ENCODE measurements at places on chromosomes 3 and 15. TPM values are rescaled to one million over a fixed set of nuclear protein-coding genes. Genes with fewer than 3 reads are reported as not detected.
A peak's percentile ranks its signal among the peaks of the same experiment; 100 is the strongest.

DNA sequence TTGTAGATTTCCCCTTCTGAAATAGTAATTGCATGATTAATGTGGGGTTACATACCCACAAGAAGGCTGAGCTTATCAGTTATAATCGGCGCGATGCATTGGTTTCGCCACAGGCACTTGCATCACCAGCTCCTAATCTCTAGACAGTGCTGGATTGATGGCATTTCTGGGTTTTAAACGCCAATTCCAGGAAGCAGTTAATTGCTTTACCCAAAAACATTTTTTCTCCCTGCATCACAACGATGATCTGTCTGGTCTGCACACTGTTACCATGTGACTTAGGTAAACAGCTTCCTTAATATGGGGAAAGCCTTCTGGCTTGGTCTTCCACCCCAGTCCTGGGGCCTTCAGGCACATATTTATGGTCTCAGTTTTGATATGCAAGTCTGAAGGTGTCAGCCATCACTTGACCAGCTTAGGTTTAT lies 70.0 kb upstream of the HEG1 start:
- peak; percentile 89 for DNase-seq

DNA sequence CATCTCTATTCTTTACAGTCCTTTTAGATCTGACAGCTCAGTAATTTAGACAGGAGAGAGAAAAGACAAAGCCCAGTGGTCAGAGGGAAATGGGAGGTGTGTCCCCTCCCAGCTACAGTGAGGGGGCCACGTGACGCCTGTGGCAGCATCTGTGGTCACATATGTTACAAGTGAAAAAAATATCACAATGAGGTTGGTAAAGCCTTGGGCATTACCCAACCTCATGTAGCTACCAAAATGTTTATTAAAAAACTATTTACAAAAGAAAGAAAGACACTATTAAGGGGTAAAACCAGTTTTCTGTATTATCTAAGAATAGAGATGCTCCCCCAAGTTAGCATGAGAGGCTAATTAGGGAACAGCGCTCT lies 42.9 kb upstream of the PLCL2 start:
- no peak for DNase-seq

DNA sequence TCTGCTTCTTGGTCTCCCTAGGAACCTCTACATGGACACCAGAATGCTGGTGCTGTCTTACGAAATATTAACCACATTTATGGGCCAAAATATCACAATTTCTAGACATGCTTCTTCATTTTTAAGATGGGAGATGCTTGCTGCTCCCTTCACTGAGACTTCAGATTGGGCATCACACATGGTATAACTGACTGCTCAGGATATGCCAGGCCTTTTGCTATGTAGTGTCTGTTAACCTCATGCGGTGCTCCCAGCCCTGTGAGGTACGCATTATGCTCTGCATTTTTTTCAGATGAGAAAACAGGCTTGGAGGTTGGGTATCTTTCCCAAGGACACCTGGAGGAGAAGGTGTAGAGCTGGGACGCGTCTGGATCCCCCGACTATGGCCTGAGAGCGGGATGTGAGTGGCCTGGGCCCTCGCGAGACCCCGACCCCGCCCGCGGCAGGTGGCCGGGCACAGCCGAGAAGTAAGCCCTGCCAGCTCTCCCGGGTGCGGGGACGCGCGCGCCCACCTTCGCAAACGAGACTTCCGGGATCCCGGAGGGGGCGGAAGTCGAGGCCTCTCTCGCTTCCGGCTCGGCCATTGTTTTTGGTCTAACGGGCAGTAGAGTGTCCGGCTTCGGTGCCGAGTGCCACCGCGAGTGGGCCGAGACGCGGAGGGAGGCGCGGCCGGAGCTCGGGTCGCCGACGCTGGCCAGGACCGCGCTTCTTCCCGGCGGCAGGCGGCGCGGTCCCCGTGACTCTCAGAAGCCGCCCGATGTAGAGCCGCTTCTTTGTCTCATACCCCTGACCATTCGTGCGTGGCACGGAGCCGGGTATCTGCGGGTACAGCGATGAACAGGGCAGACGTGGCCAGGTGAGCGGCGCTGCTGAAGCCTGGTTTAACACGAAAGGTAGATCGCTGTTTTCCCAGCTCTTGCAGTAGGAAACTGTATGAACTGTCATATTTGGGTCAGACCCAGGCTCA lies at the start of gene ZKSCAN7:
TSS of gene ZKSCAN7 (plus strand) at position 568 of the 967 bp plus-strand sequence. CDS start 1,855 bp downstream, outside the sequence.
- DNase-seq, result peak; percentile 94

GRCh38 chr3:49161808-49162530 lies 4.2 kb downstream of the CCDC71 start:
- peak; percentile 56 for DNase-seq

GRCh38 chr15:27582726-27583410 lies 516.2 kb downstream of the OCA2 start:
- no peak for DNase-seq

GRCh38 chr3:11606090-11606784 lies 37.5 kb downstream of the VGLL4 start:
- no peak for DNase-seq

- peak; percentile 30 for DNase-seq
These were observed 1.9 kb downstream of the PLOD2 start for GRCh38 chr3:146159037-146159436.

DNA sequence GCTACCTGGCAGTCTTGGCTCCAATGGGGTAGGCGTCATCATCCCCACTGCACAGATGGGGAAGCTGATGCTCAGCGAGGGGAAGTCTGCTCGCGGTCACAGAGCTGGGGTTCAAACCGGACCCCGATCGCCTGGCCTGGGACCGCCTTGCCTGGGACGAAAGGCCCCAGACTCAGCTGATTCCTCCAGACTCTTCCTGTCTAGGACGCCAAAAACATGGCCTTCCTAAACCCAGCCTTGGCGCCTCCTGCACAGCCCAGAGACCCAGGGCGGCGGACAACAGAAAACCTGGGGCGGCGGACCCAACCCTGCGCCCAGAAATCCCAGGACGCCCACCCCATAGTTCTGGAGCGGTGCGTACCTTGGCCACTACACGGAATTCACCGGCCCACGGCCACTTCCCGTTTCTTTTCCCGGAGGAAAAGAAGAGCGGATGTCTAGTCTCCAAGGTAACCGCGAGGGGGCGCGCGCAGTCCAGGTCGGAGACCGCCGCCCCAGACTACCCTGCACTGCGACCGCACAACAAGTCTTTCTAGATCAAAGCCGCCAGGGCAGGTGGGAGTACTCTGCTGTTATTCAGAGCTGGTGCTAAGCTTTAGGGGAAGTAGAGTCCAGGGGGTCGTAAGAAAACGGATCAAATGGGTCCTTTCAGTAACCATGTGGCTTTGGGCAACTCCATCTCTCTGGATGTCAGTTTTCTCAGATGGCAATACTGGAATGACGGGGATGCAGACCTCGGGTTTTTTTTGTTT lies 4.9 kb upstream of the IL17RD start:
- DNase-seq, result peak; percentile 92

- DNase-seq, result no peak
These were observed 156.2 kb downstream of the CLSTN2 start for GRCh38 chr3:140091143-140091542.

- DNase-seq, result no peak
These were observed 31.0 kb downstream of the ESYT3 start for GRCh38 chr3:138465451-138465850.

- no peak for DNase-seq
These were observed 226.9 kb upstream of the MRPL3 start for GRCh38 chr3:131729643-131730017.

DNA sequence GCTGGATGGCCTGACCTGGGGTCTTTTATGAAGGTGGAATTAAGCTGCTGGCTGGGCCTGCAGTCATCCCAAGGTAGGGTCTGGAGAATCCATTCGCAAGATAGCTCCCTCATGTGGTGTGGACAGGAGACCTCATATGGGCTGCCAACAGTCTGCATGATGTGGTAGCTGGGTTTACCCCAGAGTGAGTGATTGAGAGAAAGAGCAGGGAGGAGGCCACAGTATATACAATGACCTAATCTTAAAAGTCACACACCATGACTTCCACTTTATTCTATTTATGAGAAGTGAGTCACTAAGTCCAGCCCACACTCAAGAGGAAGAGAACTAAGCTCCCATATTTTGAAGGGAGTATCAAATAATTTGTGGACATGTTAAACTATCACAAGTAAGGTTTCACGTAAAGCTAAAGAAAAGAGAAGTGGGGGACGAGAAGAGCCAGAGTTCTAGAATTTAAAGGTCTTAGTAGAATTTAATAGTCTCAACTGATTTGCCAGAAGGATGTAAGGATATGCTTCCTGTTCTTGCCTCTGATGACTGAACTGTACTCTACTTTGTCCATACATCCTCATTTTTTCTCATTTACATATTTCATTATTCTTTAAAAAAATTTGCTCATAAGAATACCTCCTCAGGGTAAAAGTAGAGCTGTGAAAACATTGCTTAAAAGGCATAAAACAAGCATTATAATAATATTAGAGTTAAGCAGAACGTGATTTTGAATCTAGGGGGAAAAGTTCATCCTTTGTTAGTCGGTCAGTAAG lies 184.4 kb downstream of the PEX5L start:
- no peak for DNase-seq

DNA sequence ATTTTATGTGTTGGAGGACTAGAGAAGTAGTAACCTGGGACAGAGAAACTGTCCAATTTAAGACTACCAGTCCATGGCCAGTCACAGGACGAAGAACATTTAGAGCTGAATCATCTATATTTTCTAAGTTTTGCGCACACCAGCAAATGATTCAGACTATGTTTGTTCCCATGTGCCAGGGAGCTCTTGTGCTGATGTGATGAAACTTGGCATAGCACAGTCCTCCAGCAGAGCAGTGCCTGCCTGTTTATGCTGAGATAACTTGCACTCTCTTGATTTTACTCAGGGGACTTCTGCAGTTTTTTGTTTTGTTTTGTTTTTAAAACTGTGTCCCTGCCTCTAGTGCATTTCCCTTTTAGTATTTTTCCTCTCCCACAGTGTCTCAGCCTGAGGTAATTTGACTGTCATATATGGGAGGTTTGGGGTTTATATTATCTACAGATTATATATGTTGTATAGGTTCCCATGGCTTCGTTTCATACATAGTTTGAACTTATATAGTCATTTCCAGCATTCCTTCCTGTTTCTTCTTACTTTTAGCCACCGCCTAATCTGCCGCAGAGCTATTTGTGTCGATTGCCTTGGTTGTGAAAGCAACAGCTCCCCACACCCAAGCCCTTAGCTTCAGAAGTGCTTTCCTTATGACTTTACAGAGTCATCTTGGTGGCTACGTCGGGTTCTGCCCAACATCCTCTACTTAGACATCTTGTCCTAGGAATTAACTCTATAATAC lies 45.5 kb downstream of the PPM1L start:
- peak; percentile 31 for DNase-seq

DNA sequence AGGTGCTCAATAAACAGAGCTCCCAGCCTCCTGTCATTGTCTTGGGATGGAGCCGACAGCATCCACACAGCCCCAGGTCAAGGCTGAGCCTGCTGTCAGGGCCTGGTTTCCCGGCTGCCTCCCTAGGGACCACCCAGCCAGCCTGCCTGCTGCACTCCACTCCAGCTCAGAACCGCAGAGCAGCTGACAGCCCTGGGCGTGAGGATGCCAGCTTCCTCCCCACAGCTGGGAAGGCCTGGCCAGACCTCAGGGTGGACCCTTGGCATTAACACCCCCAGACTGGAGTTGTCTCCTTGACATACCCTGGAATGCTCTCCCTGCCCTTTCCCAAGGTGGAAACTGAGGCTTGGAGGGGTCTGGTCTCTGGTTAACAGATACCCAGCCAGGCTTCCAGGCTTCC lies 112.0 kb downstream of the WNT7A start:
- DNase-seq, result no peak

DNA sequence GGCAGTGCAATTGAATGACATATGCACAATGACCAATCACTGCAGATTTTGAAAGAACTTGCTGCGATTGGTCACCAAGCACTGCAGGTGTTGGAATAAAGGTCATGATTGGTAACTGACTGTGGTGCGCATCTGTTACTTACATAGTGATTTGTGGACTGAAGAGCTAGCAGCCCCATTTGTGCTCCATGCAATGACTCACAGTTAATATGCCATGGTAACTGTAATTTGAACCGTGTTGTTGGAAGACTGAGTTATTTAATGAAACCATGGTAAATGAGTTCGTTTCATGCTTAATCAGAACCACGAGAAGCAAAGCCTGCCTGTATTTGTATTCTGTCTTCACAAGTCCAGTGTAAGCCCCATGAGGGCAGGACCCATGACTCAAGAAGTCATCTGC lies 220.5 kb downstream of the TJP1 start:
- no peak for DNase-seq

GRCh38 chr15:42691308-42691707 lies 45.6 kb downstream of the CDAN1 start:
- DNase-seq, result no peak

- DNase-seq, result no peak
These were observed 219.3 kb downstream of the PTPRG start for GRCh38 chr3:61780455-61781228.

- DNase-seq, result no peak
These were observed 311.7 kb downstream of the SATB1 start for GRCh38 chr3:18113417-18113816.

DNA sequence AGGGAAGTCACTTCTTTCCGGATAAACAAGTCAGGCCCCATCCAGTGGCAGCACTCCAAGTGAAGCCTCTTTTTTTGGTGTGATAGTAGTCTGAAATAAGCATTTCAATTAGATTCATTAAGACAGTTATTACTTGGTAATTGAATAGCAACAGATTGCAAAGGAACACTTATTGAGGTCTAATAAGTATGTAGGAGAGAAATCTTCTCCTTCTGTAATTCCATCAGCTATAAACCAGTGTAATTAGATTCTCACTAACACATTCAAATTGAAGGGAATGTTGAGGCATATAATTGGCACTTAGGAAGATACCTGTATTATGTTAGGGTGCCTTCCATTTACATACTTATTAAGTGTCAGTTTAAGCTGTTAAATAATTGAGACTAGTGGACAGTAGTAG lies 73.9 kb downstream of the SEMA6D start:
- no peak for DNase-seq

DNA sequence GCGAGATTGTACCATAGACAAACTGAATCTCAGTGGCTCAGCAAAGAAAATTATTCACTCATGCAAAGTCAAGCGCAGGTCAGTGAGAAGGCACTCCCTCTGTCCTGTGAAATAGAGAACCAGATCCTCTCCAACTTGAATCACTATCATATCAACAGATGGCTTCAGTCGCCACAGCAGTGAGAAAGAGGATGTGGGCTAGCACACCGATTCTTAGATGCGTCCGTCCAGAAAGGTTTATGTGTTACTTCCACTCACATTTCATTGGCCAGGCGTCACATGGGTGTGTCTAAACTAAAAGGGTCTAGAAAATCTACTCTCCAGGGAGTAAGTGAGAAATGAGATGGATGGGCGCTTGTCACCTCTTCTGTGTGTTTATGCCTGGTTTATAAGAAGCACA lies 141.6 kb upstream of the KBTBD8 start:
- DNase-seq, result no peak

GRCh38 chr3:67979342-67979741 lies 324.9 kb upstream of the SUCLG2 start:
- no peak for DNase-seq

GRCh38 chr3:149519912-149520311 lies 45.4 kb downstream of the TM4SF4 start:
- no peak for DNase-seq

The CYP11A1 gene
- 2.1 TPM for total RNA-seq

The IGDCC3 gene
- not detected for total RNA-seq

The CXCR6 gene
- total RNA-seq, result not detected

The CFAP44 gene
- total RNA-seq, result 5.8 TPM

The PRRT3 gene
- total RNA-seq, result 3.5 TPM

The UBA7 gene
- 81.3 TPM for total RNA-seq

The ERC2 gene
- 0.36 TPM for total RNA-seq
